CD4-positive, alpha-beta T cell treated with Interleukin-6 at 100 ng/mL for 8 hours (primary cell): ENCODE measurements at places on chromosomes 6 and 20.
A peak's percentile ranks its signal among the peaks of the same experiment; 100 is the strongest.

DNA sequence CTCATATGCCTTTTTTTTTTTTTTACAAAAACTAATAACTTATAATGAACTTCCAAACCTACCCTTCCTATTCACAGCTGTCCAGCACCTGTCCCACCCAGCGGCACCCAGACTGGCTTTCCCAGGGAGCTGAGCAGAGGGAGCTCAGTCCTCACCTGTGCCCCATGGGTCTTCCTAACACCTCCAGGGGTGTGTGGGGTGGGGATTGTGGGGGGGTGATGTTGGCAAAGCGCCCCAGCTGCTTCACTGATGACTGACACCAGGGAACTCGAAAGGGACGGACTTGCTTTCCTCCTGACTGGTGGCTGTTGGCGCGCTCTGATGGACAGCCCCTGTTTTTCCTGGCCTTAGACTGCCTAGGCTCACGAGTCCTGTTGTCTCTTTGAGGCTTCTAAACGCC lies 14.2 kb upstream of the SYNJ2 start:
- no peak for DNase-seq

DNA sequence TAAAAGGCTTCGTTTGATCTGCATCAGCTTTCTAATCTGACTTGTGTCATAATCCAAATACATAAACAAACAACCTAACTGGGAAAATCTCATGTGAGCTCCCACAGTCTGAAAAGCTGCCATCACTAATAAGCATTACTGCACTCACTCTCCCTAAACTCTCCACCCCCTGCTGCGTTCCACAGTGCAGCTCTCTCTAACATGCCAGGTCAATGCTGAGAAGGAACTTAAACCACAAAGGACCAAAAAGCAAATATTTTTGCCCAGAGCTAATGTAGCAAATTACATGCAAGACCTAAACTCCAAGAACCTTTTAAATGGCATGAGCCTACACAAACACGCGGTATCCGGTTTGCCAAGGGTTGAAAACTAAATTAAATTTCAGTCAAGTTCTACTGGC lies 542.3 kb upstream of the JARID2 start:
- no peak for DNase-seq

GRCh38 chr6:33694977-33695376 lies 16.5 kb downstream of the UQCC2 start:
- no peak for DNase-seq

- DNase-seq: no peak
Observed at GRCh38 chr20:45951925-45952834, 17.7 kb downstream of the PCIF1 start.

DNA sequence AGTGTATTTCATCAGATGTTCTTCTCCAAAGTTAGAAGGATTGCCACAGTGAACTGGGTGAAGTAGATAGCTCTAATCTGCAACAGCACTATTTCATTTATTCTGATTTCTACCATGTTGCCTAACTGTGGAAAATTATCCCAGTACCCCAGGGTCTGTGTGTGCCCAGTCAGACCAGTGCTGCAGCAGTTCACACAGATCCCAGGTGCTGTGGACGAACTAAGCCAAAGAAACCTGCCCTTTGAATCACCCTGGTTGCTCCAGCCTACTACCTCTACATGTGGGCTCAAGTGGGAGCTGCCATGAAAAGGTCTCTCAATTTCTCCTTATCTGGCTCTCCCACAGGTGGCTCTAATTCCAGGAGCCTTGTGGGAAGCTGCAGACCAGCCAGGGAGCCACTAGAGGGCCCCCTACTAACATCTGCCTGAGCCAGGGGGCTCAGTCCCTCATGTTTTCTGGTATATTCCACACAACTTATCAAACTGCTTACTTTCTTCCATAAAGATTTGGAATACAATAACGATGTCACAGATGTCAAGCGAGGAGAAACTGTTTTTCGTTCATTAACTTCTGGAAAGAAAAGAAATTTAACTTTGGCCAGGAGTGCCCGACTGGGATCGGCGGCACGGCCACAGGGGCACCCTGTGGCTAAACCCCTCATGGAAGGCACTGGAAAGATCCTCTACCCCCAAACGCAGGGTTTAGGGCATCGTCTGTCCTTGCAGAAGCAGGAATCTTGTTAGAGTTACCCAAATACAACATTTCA lies 31.6 kb upstream of the LY86 start:
- peak; percentile 40 for DNase-seq

DNA sequence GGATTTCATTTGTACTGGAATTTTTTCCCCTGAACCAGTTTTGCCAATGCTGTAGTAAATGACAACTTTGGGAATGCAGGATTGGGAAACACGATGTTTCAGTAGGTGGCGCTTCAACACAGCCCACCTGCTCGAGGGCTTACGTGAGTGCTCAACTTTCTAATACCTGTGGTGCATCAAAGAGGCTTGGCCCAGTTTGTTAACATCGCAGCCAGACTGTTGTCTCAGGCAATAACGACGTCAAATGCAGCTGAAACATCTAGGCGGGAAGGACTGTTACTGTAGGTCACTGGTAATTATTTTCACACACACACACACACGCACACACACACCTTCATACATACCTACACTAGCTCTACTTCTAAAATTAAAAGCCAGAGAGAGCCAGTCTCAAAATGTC lies 815.5 kb upstream of the SLC35B3 start:
- DNase-seq: no peak

DNA sequence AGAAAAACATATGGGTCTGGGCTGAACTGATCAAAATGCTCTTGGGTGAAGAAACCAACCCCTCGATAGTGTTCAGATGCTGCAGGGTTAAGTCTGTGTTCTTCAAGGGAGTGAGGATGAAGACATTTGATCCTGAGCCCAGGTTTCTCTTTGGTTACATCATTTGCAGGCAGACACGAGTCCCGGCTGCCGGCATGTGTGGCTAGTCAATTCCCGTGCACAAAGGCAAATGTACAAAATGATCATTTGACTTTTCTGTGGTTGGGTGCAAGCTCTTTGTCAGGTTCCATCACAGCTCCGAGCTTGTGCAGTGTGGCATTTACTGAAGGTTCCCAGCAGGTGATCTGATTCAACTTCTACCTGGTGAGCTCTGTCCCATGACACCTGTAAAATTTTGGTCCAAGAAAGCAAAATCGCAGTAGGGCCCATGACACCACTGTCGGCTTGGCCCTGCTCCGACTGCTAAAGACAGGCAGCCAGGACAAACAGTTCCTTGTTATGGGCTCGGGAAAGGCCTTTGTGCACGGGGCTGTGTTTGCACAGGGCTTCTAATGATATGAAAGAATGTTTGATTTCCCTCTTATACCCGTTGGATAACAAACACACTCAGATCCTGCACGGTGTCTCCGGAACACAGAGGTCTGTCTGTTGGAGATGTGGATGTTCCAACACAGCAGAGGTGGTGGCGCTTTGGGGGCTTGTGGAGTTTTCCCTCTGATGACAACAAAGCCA lies 46.9 kb downstream of the GJA10 start:
- no peak for DNase-seq

DNA sequence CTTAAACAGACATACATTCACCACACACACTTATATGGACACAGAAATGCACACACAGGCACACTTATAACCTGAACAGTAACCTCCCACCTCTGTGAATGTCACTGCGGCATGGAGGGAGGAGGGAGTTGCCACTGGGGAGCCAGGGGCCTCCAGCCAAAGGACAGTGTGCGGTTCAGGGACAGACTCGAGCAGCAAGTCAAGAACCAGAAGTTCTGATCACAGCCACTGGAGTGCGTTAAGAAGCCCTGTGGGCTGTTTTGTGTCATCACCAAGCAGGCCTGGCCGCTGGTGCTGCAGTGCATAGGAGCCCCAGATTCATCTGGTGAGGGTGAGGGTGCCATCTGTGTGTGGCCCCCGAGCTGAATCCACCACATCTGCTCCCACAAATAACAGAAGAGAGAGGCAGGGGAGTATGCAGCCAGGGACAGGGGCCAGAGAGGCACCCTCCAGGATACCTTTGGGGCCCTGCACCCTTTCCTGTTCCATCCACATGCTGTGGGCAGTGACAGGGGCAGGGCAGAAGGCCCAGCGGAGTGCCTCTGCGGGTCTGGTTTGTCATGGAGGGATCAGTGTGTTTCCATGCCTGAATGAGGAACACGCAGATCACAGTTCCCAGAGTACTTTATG lies 20.3 kb downstream of the SYNDIG1 start:
- no peak for DNase-seq

GRCh38 chr6:7267466-7268091 lies 45.4 kb downstream of the SSR1 start:
- no peak for DNase-seq

DNA sequence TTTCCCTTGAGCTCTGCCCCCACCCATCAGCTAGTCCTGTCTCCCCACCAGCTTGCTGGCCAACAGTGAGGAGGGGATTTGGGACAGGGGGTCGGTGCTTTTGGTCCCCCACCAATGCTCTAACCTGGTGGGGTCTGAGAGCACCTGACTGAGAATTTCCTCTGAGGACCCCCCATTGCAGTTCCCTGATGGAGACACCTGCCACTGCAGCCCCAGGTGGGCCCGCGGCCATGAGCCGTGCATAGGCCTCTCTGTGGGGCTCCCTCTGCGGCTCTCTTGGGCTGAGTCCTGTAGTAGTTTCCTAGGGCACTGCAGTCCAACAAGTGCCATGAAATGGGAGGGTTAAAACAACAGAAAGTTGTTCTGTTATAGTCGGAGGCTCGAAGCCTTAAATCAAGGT lies 172.2 kb upstream of the SNX9 start:
- DNase-seq: no peak

- no peak for DNase-seq
Observed at GRCh38 chr6:14088600-14089192, 28.9 kb upstream of the CD83 start.

- no peak for DNase-seq
Observed at GRCh38 chr20:9485614-9486340, 28.6 kb upstream of the LAMP5 start.

- peak; percentile 41 for DNase-seq
Observed at GRCh38 chr6:156776470-156776839, 723 bp upstream of the ARID1B start.

GRCh38 chr6:113632220-113632864 lies 224.8 kb upstream of the MARCKS start:
- no peak for DNase-seq

GRCh38 chr6:105988321-105988720 lies 97.8 kb upstream of the PRDM1 start:
- no peak for DNase-seq

GRCh38 chr6:148577687-148578488 lies 168.9 kb upstream of the UST start:
- DNase-seq: peak; percentile 21

GRCh38 chr6:75106426-75106825 lies 99.4 kb downstream of the COL12A1 start:
- no peak for DNase-seq

DNA sequence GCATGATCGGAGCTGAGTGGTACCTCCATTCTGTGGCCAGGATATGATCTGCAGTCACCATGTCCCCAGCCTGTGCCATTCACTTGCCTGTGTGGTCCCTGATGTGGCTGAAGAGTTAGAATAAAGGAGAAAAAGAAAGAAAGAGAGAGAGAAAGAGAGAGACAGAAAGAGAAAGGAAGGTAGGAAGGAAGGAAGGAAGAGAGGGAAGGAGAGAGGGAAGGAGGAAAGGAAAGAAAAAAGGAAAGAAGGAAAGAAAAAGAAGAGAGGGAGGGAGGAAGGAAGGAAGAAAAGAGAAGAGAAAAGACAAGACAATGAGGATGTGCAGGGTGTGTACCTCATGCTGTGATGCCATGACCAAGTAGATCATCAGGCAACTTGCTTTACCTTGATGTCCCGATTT lies 22.1 kb downstream of the ARMC2 start:
- DNase-seq: no peak

DNA sequence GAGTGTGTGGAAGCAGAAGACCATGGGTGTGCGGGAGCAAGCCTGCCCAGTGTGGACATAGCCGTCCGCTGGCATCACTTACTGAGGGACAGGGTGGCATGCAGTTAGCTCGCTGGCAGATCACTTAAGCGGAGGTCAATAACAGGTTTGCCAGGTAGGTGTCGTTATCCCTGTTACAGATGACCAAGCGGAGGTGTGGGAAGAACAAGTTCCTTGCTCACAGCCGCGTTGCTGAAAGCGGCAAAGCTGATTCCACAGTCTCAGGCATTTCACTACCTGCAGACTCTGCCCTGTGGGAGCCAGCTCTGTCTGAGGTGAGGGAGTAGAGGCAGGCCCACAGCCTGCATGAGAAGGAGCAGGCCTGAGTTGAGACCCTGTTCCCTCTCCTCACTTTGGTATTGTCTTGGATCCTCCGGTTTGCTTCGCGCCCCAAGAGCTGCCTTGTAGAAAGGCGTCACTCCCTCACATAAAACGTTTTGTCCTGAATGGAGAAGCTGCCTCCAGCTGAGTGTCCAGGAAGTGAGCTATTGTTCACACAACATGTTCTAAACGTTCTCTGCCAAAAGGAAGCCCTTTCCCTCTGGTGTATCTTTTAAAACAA lies 96.9 kb downstream of the TCP11 start:
- DNase-seq: no peak

DNA sequence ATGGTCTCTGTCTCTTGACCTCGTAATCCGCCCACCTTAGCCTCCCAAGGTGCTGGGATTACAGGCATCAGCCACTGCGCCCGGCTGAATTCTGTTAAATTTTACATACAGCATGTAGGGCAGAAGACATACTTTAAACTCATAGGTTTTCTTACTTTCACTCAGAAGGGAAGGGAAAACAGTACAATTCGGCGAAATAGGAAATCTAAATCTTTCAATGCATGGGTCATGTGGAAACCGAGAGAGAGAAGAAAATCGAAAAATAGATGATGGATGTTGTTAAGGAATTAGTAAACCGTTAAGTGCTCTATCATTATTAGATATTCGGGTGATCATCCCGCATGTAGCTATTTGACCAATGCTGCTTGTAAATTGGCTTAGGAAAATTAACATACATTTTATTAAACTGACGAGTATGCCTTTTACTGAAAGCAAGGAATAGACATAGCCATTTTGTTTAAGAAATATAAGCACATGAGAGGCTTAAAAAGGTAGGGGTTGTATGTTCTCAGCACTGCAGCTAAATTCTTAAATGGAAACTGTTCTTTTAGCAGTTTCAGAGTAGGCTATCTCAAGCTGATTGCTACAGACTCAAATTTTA lies 164.7 kb upstream of the AGPAT4 start:
- no peak for DNase-seq

DNA sequence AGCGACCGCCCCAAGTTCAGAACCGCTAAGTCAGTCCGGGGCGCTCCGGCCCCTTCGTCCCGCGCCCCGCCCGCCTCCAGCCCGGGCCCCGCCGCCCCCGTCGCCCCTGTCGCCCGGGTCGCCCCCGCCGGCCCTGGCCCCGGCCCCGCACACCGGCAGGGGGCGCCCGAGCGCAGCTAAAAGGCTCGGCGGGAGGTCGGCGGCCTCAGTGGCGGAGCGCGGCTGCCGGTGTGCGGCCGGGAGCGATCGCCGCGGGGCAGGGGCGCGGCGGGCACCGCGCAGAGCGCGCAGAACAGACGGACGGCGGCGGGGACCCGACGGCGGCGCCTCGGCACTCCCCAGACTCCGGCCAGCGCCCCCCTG lies at the start of gene FNDC1:
FNDC1 (plus strand) TSS at position 208 of the 363 bp plus-strand sequence. CDS start 197 bp downstream, outside the sequence.
- DNase-seq: no peak

GRCh38 chr6:100518588-100518987 lies 53.9 kb upstream of the SIM1 start:
- no peak for DNase-seq
